ENCODE measurements at places on chromosomes 11 and 22.

DNA sequence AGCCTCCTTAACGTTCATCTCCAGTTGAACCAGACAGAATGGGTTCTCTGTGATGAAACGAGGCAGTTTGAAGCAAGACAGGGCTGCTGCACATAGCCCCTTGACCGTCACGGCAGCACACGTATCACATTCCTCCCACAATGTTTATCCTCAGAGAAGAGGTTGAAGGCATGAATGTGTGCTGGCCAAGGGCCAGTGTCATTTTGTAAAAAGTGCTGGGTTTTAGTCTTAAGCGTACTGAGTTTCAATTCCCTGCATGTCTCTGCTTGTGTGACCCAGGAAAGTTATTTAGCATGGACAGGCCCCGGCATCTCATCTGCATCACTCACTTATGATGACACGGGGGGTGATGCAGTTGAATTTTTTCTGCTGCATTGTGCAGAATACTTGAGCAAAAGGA, 31.6 kb downstream of the TTC12 start:
- H3K4me3 ChIP-seq, result no peak overlapping the region
- no peaks in the 10 kb centered on the region for H3K27me3 ChIP-seq
- H3K27ac ChIP-seq, result no peak overlapping the region

DNA sequence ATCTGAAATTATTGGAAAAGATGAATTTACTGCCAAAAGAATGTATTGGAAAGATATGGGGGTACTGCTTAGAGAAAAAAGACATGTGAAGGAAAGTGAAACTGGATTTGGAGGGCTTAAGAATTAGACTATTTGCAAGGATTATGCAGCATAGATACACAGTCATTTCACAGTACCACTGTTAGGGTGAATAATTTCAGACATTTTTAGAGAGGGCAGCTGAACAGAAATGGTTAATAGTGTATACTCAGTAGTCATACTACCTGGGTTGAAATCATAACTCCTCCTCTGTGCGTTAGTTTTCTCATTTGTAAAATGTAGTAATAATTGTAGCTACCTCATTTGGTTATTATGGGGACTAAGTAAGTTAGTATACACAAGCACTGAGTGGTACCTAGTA, 33.0 kb downstream of the GAS2 start:
- H3K4me3 ChIP-seq, result no peak overlapping the region
- H3K27ac ChIP-seq, result no peak overlapping the region
- no peaks in the 10 kb centered on the region for H3K36me3 ChIP-seq
- H3K4me1 ChIP-seq, result no peaks in the 10 kb centered on the region

DNA sequence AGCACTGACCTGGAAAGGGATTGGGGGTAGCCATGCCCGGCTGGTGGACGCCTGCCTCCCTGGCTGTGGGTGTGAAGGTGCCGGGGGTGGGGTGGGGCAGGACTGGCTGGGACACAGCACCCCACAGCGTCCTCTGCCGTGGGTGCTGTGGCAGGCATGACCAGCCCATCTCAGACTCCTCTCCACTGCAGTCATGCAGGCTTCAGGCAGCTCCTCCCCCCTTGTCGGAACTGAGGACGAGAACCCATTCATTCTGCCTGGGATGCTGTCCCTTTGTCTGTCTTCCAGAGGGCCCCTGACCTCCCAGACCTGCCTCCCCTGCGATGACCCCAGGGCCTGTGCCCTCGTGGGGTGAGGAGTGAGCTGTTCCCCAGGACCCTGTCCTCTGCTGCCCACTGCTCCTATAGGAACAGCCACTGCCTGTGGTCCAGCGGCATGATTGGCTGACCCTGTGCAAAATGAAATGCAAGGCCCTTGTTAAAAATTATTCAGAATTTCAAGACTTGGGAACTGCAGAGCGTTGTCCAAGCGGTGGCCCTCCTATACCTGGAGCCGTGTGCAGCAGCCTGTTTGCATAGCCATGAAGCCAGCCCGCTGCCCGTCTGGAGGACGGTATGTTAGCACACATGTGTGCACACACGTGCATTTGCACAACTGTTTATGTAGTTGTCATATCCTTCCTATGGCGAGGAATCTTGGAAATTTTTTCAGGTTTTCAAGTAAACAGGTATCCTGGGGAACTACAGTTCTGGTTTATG, 1122.3 kb downstream of the BRD1 start:
- no peaks in the 10 kb centered on the region for H3K4me1 ChIP-seq
- peaks cover 10% of the 10 kb centered on the region for H3K27me3 ChIP-seq
- H3K27ac ChIP-seq, result no peak overlapping the region
- H3K4me3 ChIP-seq, result no peak overlapping the region

GRCh38 chr11:22339611-22340010, 1.4 kb downstream of the SLC17A6 start:
- H3K36me3 ChIP-seq, result no peaks in the 10 kb centered on the region
- H3K27me3 ChIP-seq, result peaks cover 76% of the 10 kb centered on the region
- no peak overlapping the region for H3K4me3 ChIP-seq
- peaks cover 9% of the 10 kb centered on the region for H3K4me1 ChIP-seq
- H3K27ac ChIP-seq, result no peak overlapping the region
- no peak for DNase-seq

GRCh38 chr22:25111579-25112517, 87.8 kb upstream of the CRYBB3 start:
- no peaks in the 10 kb centered on the region for H3K27me3 ChIP-seq
- no peaks in the 10 kb centered on the region for H3K36me3 ChIP-seq
- H3K4me1 ChIP-seq, result peaks cover 16% of the 10 kb centered on the region
- no peak for DNase-seq
- H3K4me3 ChIP-seq, result peak overlapping the region; percentile 79

- no peaks in the 10 kb centered on the region for H3K4me1 ChIP-seq
- H3K27me3 ChIP-seq, result no peaks in the 10 kb centered on the region
- H3K27ac ChIP-seq, result no peak overlapping the region
- no peak overlapping the region for H3K4me3 ChIP-seq
Measured at GRCh38 chr11:9853929-9854552, 190.2 kb downstream of the SWAP70 start.

GRCh38 chr11:28715726-28716125, 607.5 kb downstream of the METTL15 start:
- H3K4me1 ChIP-seq, result no peaks in the 10 kb centered on the region
- H3K4me3 ChIP-seq, result no peak overlapping the region
- H3K27me3 ChIP-seq, result no peaks in the 10 kb centered on the region
- H3K36me3 ChIP-seq, result no peaks in the 10 kb centered on the region

GRCh38 chr22:39247361-39247760, 2.6 kb upstream of the PDGFB start:
- peaks cover 24% of the 10 kb centered on the region for H3K36me3 ChIP-seq
- H3K27ac ChIP-seq, result no peak overlapping the region
- no peak for DNase-seq

GRCh38 chr11:95531116-95531515, 258.5 kb downstream of the FAM76B start:
- no peak for DNase-seq
- no peak overlapping the region for H3K4me3 ChIP-seq
- H3K36me3 ChIP-seq, result no peaks in the 10 kb centered on the region
- H3K27ac ChIP-seq, result no peak overlapping the region
- peaks cover 39% of the 10 kb centered on the region for H3K27me3 ChIP-seq
- no peaks in the 10 kb centered on the region for H3K4me1 ChIP-seq

GRCh38 chr11:94897330-94897768, 76.0 kb downstream of the CWC15 start:
- H3K36me3 ChIP-seq, result no peaks in the 10 kb centered on the region
- H3K27me3 ChIP-seq, result peaks cover 18% of the 10 kb centered on the region
- no peak overlapping the region for H3K27ac ChIP-seq
- peak; percentile 10 for DNase-seq

DNA sequence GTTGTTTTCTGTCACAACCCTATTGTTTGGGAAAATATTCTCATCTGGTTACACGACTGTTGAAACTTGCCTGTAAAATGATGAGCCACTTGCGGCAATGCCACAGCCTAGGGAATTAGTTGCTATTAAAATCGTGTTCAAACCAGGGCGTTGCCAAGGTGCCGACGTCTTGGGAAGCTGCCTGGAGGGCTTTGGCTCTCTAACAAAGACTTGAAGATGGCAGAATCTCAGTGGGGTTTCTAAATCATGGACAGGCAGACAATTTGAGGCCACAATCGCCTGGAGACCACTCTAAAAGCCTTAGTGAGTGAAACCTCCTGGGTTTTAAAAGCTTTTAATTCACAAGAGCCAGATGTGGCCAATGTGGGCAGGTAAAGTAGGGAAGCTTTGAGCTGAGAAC, 117.2 kb upstream of the BMAL1 start:
- no peak overlapping the region for H3K27ac ChIP-seq
- no peak overlapping the region for H3K4me3 ChIP-seq
- H3K27me3 ChIP-seq, result peaks cover 44% of the 10 kb centered on the region
- DNase-seq, result no peak

GRCh38 chr11:726278-727220, 20.5 kb downstream of the EPS8L2 start:
- H3K4me1 ChIP-seq, result peaks cover 10% of the 10 kb centered on the region
- peaks cover 7% of the 10 kb centered on the region for H3K27me3 ChIP-seq
- peak overlapping the region; percentile 62 for H3K4me3 ChIP-seq
- H3K27ac ChIP-seq, result peak overlapping the region; percentile 24

- no peak for DNase-seq
- H3K4me1 ChIP-seq, result peaks cover 5% of the 10 kb centered on the region
- no peak overlapping the region for H3K4me3 ChIP-seq
- no peaks in the 10 kb centered on the region for H3K36me3 ChIP-seq
Measured at GRCh38 chr11:9347100-9347499, 32.7 kb upstream of the TMEM41B start.

GRCh38 chr11:66559142-66559865, 9.1 kb downstream of the CTSF start:
- peaks cover 7% of the 10 kb centered on the region for H3K27me3 ChIP-seq
- H3K4me1 ChIP-seq, result no peaks in the 10 kb centered on the region
- peaks cover 4% of the 10 kb centered on the region for H3K36me3 ChIP-seq

DNA sequence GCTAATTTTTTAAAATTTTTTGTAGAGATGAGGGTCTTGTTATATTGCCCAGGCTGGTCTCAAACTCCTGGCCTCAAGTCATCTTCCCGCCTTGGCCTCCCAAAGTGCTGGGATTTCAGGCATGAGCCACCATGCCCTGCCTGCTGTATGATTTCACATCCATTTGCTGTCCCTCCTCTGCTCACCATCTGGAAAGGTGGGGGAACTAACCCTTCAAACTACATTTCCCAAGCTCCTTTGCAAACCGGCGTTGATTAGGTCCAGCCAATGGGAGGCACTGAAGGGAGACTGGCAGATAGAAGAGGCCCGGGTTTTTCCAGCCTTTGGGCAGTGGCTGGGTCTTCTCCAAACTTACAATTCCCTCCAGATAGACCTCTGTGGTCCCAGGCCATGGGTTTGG, 19.3 kb downstream of the RFPL1 start:
- H3K4me3 ChIP-seq, result no peak overlapping the region
- H3K27ac ChIP-seq, result no peak overlapping the region

- no peaks in the 10 kb centered on the region for H3K36me3 ChIP-seq
- H3K4me3 ChIP-seq, result no peak overlapping the region
- H3K27ac ChIP-seq, result no peak overlapping the region
- H3K27me3 ChIP-seq, result peaks cover 54% of the 10 kb centered on the region
- H3K4me1 ChIP-seq, result peaks cover 9% of the 10 kb centered on the region
Measured at GRCh38 chr11:94402355-94402754, 1.1 kb upstream of the GPR83 start.

GRCh38 chr11:13448876-13449275, 14.1 kb downstream of the BTBD10 start:
- no peak overlapping the region for H3K4me3 ChIP-seq
- peaks cover 52% of the 10 kb centered on the region for H3K4me1 ChIP-seq
- no peak for DNase-seq
- no peaks in the 10 kb centered on the region for H3K27me3 ChIP-seq
- H3K36me3 ChIP-seq, result no peaks in the 10 kb centered on the region
- H3K27ac ChIP-seq, result no peak overlapping the region

GRCh38 chr11:47318166-47318565, 34.3 kb downstream of the MYBPC3 start:
- peaks cover 76% of the 10 kb centered on the region for H3K36me3 ChIP-seq
- no peak for DNase-seq
- peaks cover 10% of the 10 kb centered on the region for H3K4me1 ChIP-seq
- no peak overlapping the region for H3K27ac ChIP-seq

- DNase-seq, result no peak
- H3K4me1 ChIP-seq, result peaks cover 3% of the 10 kb centered on the region
- no peak overlapping the region for H3K27ac ChIP-seq
Measured at GRCh38 chr11:134638796-134639430, 226.9 kb upstream of the B3GAT1 start.

GRCh38 chr11:17014833-17015626, 816 bp upstream of the PLEKHA7 start:
- H3K4me1 ChIP-seq, result peaks cover 4% of the 10 kb centered on the region
- peak overlapping the region; percentile 95 for H3K4me3 ChIP-seq
- peaks cover 18% of the 10 kb centered on the region for H3K27me3 ChIP-seq
- peak overlapping the region; percentile 78 for H3K27ac ChIP-seq
- H3K36me3 ChIP-seq, result no peaks in the 10 kb centered on the region
- DNase-seq, result peak; percentile 10

DNA sequence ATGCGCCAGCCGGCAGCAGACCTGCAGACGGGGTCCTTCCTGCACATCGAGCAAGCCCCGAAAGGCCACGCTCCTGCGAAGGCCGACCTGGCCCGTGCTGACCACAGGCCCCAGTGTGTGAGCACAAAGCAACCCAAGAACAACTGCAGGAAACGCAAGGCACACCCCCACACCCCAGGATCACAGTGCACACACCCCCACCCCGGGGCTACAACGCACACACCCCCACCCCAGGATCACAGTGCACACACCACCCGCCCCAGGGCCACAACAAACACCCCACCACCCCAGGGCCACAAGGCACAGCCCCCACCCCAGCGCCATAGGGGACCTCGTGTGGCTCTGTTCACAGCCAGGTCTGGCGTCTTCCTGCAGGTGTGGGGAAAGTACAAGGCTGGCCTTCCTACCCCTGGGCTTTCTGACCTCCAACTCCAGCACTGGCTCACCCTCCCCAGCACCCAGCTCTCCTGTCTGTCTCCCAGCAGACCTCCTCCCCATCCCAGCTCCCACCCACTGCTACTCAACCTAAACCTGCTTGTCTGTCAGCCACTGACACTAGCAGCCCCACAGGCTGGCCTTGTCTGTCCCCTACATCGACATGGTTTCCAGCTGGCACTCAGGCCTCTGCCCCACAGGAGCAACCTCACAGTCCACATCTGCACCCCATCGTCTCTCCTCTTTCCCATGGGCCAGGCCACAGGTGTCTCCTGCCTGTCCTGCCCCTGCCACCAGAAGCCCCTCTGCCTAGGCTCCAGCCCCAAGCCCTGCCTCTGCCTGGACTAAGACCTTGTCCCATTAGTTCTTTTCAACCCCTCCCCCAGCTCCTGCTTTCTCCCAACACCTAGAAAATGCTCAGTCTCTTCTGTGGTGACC, 20.5 kb upstream of the EFCAB6 start:
- H3K4me1 ChIP-seq, result no peaks in the 10 kb centered on the region
- H3K4me3 ChIP-seq, result no peak overlapping the region
- no peak for DNase-seq
- peaks cover 35% of the 10 kb centered on the region for H3K27me3 ChIP-seq
- H3K36me3 ChIP-seq, result no peaks in the 10 kb centered on the region

- H3K4me3 ChIP-seq, result no peak overlapping the region
- peaks cover 5% of the 10 kb centered on the region for H3K4me1 ChIP-seq
- no peak for DNase-seq
Measured at GRCh38 chr11:6640985-6641701, 14.5 kb downstream of the DCHS1 start.

DNA sequence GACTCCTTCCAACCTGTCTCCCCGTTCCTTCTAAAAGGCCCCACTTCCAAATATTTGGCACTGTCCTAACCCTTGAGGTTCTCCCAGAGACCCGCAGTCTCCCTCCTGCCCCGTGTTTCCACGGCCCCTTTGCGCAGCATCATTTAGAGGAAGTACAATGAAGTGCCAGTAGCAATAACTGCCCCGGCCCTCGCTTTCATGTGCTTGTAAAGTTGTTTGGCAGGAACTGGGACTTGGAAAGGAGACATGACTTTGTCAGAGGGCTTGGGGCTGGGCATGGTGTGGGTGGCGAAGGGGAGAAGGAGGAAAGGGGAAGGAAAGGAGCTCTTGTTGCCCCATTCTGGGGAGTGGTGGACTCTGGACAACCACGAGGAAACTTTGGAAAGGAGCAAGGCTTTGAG, 2.6 kb downstream of the CD44 start:
- H3K27me3 ChIP-seq, result no peaks in the 10 kb centered on the region
- H3K4me1 ChIP-seq, result peaks cover 55% of the 10 kb centered on the region
- peak overlapping the region; percentile 86 for H3K4me3 ChIP-seq
- peak overlapping the region; percentile 92 for H3K27ac ChIP-seq
- peaks cover 81% of the 10 kb centered on the region for H3K36me3 ChIP-seq

All from effector memory CD8-positive, alpha-beta T cell (primary cell).